ENCODE measurements at places on chromosomes 6 and 20. TPM values are rescaled to one million over a fixed set of nuclear protein-coding genes. Genes with fewer than 3 reads are reported as not detected.

SYCP2 gene
- total RNA-seq = 5.9 TPM

OR2J3 gene
- total RNA-seq = not detected

RAET1E gene
- not detected for total RNA-seq

FILIP1 gene
- not detected for total RNA-seq

TNFAIP3 gene
- 1,241 TPM for total RNA-seq

ZFAND3 gene
- 87.7 TPM for total RNA-seq

Data from natural killer cell (primary cell).